ENCODE measurements at places on chromosomes 5 and 9. TPM values are rescaled to one million over a fixed set of nuclear protein-coding genes. Genes with fewer than 3 reads are reported as not detected.

GRCh38 chr9:14127656-14128055, 186.3 kb downstream of the NFIB start:
- no peak for DNase-seq

- DNase-seq: no peak
Measured at GRCh38 chr9:20217596-20217995, 404.7 kb downstream of the MLLT3 start.

WDR38 gene
- not detected for total RNA-seq

PCDHB10 gene
- total RNA-seq: 5.0 TPM

GRCh38 chr9:126885131-126885641, 24.7 kb downstream of the ZBTB34 start:
- DNase-seq: no peak

GRCh38 chr5:39758426-39758825, 333.6 kb upstream of the DAB2 start:
- DNase-seq: no peak

SLC45A2 gene
- total RNA-seq: not detected

- no peak for DNase-seq
Measured at GRCh38 chr5:38529955-38530646, 26.3 kb downstream of the LIFR start.

DNA sequence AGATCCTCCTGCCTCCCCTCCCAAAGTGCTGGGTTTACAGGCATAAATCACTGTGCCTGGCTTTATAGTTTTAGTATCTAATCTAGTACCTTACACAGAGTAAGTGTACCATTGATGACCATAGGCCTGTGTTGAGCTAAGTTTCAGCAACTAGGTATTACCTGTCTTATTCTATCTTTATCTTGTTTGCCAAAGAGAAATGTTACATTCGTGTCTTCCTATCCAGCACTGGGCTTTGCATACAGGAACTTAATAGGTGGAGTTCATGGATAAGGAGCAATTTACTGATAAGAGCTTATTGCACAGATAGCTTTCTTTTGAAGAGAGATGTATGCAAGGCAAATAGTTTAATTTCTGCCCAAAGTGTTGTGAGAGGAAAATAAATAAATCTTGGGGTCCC, 30.5 kb downstream of the TXNDC8 start:
- DNase-seq: no peak

DNA sequence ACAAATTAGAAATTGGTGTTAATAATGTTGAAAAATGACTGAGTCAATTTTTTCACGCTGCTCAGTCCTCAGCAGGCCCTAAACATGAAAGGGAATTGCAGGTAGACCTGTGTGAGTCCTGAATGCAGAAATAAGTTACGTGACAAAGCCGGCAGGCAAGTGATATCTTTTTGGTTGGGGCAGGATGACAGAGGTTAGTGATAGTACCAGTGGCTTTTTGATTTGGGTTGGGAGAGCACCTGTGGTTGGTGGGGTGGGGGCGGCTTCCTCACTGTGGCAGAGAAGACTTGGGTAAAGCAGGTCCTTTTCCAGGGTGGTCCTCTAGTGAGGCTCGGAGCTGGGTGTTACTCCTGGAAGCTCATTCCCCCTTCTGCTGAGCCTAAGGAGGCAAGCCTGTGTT, 164.7 kb downstream of the TMEM167A start:
- no peak for DNase-seq

GRCh38 chr5:163540696-163541095, 35.3 kb downstream of the MAT2B start:
- no peak for DNase-seq

DNA sequence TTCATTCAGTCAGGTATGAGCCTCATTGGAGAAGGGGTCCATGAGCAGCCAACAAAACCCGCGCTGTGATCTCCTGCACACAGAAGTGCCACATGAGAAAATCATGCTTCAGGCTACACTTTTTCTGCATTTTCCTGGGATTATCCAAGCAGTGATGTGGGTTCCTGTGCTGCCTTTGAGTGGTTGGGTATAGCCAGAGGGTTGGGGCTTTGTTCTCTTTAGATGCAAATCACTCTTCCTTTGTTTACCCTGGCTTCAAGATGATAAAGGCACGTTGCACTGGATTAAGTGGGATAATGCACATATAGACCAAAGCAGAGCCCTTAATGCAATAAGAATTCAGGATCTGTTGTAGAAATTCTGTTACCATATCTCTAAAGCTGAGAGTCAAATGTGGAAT, 18.7 kb downstream of the ECM2 start:
- DNase-seq: no peak

SPINK4 gene
- not detected for total RNA-seq

- no peak for DNase-seq
Measured at GRCh38 chr9:85647571-85647970, 94.2 kb downstream of the AGTPBP1 start.

SLC6A3 gene
- not detected for total RNA-seq

GRCh38 chr5:68084396-68084795, 131.2 kb upstream of the PIK3R1 start:
- DNase-seq: no peak

Measured in urinary bladder (tissue), 4 donors.